ENCODE measurements at places on chromosomes 2 and 18. TPM values are rescaled to one million over a fixed set of nuclear protein-coding genes. Genes with fewer than 3 reads are reported as not detected.

The CCDC74B gene
- 8.4 TPM for polyA plus RNA-seq

GRCh38 chr2:223654384-223654915 lies 52.3 kb upstream of the SCG2 start:
- DNase-seq: peak; percentile 77

DNA sequence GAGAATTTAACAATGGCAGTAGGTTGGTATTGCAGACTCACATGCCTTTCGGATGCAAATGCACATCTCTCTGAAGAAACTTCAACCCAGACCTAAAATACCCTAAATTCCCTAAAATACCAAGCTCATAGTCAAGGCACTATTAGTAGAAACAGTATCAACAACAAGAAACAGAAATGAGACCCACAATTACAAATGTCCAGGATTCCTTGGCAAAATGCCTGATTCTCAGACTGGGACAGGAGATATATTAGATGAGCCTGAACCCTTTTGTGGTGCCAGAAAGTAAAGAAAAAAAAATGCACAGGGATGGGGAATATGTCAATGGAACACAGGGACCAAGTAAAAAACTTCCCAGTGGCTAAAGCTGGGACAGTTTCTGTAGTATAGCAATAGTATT lies 77.2 kb downstream of the NAT8 start:
- DNase-seq: no peak

The GKN1 gene
- not detected for polyA plus RNA-seq

The DSC3 gene
- polyA plus RNA-seq: 0.01 TPM

The GPBAR1 gene
- 0.13 TPM for polyA plus RNA-seq

The EXOC6B gene
- polyA plus RNA-seq: 9.0 TPM

GRCh38 chr2:172969166-172969565 lies 106.5 kb upstream of the MAP3K20 start:
- DNase-seq: peak; percentile 6

DNA sequence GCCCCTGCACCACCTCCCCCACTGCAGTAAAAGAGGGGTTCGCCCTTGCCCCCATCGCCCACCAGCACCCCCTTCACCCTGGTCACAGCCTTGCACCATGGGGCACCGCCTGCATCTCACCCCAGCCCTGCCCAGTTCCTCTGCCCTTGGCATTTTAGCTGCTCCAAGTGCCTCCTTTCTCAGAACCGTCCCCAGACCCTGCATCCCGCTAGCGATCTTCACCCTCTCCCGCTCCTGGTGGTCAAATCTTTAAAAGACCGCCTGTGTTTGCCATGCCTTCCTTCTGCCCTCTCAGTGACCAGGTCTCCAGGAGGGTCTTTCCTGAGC lies 114.7 kb upstream of the OTOS start:
- DNase-seq: no peak

The C2orf74 gene
- polyA plus RNA-seq: 21.9 TPM

The SOX11 gene
- polyA plus RNA-seq: 2.2 TPM

The FEV gene
- not detected for polyA plus RNA-seq

DNA sequence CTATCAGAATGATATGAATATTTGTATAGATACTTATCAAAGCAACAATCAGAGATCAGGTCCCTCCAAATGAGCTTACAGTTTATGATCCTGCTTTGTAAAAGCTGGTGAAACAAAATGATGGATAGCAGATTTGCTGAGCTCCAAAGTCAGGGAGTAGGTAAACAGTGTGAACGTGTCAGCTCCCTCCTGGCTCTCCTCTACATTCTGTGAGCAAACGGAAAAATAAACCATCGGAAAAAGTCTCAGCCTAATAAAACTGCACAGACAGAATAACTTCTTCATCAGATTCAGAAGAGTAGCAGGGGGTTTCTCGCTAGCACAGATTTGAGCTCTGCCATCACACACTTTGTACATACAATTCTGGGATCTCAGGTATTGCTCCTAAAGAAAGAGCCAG lies 51.3 kb downstream of the BCL11A start:
- DNase-seq: no peak

- DNase-seq: no peak
Observed at GRCh38 chr2:555164-555922, 121.9 kb downstream of the TMEM18 start.

The ERMN gene
- polyA plus RNA-seq: not detected

DNA sequence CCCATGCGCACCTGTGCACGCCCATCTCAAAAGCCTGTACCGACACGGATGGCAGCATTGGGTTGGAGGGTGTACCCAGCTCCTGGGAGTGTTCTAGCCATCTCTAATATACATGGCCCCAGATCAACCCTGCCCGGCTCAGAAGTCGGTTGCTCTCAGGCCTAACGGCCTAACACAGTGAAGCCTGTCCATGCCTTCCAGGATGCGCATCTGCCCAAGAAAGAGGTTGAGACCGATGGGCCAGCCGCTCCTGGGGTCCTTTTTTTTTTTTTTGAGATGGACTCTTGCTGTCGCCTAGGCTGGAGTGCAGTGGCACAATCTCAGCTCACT lies 32.1 kb downstream of the PDIA6 start:
- DNase-seq: no peak

DNA sequence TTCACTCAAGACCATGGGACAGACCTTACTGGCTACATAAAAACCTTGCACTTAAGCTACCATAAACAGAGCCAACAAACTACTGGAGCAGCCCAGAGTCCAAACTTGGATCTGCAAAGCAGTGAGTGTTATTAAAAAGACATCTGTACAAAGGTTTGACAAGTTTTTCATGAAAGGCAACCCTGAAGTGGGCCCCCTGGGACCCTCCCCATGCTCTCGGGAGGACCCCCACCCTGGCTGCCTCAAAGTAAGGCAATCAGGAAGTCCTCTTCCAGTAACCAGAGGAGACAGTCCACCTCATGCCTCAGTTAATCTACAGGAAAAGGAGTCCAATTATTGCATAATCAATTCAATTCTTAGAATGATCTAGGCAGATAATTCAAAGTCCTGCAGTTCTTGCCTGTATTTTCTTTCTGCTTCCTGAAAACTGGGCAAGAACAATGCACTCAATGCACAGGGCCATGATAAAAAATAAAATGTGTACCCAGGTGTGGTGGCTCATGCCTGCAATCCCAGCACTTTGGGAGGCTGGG lies 69.7 kb downstream of the TBC1D8 start:
- DNase-seq: no peak

DNA sequence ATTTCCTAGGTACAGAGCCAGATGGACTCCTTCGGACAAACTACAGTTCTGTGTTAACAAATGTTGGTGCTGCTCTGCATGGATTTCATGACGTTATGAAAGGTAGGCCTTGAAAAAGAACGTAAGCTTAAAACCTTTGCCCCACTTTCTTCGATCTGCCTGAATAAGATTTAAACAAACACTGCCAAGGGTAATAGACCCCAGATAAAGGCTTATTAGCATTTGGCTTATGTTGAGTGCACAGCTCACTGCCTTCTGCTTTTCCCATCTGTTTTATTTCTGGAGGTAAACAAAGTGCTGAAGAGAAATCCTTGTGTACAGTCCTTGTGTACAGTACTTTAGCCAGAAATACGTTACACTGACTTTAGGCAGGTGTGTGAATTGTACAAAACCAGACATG lies 50.0 kb upstream of the STON1 start:
- DNase-seq: no peak

The ATP8B1 gene
- 57.7 TPM for polyA plus RNA-seq

The SLC35F5 gene
- 22.6 TPM for polyA plus RNA-seq

- DNase-seq: no peak
Observed at GRCh38 chr18:44602380-44602779, 78.3 kb upstream of the SETBP1 start.

The MOB1A gene
- 21.0 TPM for polyA plus RNA-seq

DNA sequence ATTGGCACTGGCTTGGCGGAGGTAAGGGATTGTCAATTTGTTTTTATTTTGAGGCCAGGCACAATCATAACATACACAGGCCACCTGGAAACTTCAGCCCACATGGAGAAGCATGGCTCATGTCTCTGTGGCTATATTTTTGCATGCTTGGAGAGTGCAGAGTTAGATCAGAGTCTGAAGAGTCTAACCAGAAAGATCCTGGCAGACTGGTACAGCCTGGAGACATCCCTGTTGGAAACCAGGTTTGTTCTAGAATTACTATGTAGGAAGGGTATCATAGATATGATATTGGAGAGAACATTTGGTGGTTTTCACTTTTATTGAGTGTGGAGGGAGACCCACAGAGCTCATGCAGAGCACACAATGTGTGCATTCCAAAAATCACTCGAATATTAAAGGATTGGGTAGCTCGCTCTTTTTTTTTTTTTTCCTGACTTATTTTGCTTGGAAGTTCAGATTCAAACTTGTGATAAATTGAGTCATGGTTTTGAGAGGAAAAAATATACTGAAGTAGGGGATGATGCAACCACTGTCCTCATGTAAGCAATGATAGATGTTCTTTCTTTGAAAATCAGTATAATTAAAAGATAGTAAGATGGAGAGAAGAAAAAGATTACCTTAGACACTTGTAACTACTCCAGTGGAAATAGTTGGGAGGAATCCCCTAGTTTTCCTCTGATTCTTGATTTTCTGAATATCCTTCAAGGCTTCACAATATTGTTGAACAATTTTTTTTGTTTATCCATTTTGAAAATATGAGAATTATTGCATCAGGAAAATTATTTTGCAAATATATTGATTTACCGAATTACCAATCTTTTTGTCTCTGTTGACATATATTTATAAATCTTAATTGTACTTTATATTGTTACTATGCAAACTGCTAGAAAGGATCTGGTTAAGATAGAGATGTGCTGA lies 185.7 kb upstream of the ZEB2 start:
- DNase-seq: peak; percentile 13

The SCYGR4 gene
- not detected for polyA plus RNA-seq
